CD4-positive, alpha-beta T cell treated with Interleukin-12 subunit alpha and Interleukin-12 subunit beta, for 1 hour (primary cell): ENCODE measurements at places on chromosomes 3 and 15.

DNA sequence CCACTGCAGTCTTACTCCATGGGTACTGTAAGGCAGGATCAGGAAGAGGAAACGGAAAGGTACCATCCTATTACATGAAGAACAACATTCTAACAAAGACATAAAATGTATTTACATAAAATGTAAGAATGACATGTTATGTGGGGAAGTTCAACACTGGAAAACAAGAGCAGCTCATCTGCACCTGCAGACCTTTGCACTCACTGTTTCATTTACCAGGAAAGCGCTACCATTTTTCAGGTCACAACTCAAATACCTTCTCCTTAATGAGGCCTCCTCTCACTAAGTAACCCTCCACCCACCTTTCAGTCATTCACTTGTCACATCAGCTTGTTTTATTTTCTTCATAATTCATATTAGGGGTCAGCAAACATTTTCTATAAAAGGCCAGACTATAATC is 2.6 kb downstream of the TMCC1 start:
- DNase-seq, result no peak

GRCh38 chr15:70035719-70036077 is 62.0 kb downstream of the TLE3 start:
- DNase-seq, result no peak

GRCh38 chr3:99753268-99753975 is 64.2 kb upstream of the CMSS1 start:
- DNase-seq, result peak; percentile 10

- no peak for DNase-seq
Observed at GRCh38 chr15:63633312-63633711, 36.1 kb downstream of the FBXL22 start.

- no peak for DNase-seq
Observed at GRCh38 chr15:82934100-82934880, 18.2 kb downstream of the HOMER2 start.

DNA sequence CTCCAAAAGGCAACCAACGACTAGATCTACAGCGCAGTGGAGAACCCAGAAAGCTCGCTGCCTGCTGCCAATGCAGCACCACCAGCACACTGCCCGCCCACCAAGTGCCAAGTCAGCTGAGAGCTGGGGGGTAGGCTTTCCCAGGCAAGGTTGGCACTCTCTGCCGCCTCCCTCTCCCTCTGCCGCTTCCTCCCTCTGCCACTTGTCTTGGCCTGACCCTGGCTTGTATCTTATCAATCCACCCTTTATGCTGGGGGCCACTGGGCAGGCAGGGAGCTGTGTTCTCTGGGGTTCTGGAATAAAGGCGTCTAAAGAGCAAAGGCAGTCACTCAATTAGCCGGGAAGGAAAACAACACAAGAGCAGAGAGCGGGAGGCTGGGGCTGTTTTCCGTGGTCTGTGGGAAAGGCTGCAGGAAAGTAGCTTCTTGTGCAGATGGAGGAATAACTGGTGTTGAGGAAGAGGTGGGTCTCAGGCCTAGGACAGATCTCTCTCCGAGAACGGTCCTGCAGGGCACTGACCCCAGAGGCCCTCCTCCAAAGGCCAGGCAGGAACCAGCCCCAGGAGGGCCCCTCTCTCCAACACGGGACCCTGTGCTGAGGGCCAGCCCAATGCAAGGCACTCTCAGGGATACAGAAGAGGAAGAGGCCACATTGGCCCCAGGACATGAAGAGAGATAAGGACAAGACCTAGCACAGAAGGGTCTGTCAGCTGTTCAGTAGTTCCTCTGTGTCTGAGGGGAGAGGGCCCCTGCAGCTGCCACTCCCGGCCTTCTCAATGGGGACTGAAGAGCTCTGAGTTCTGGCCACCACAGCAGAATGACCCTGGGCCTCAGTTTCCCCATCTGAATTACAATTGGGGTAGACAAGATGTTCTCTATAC is 30.8 kb downstream of the ACSBG1 start:
- no peak for DNase-seq

- no peak for DNase-seq
Observed at GRCh38 chr15:69660114-69660513, 207.5 kb downstream of the RPLP1 start.

- no peak for DNase-seq
Observed at GRCh38 chr3:113607219-113607596, 74.9 kb downstream of the SIDT1 start.

DNA sequence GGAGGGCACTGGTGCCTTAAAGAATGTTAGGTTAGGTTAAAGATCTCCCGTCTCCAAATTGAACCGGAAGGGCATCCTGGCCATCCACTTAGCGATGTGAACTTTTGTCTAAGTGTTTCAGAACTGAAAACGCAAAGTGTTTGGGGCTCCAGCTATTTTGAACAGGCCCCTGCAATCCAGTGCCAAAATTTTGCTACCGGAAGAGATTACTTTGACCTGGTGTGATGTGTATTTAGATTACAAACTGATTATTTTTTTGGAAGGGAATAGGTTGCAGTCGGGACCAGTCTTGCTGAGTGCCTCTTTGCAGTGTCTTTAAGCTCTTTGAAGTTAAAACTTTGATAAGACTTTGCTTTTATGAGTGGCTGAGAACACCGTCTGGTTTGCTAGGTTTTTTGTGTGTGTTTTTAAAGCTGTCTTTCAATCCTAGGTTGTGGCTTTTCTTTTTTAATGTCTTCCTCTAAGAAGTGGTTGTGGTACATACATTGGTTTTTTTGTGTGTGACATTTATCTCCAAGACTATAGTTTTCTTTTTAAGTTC is 179.6 kb downstream of the OR4M2 start:
- no peak for DNase-seq

GRCh38 chr15:99115300-99116215 is 10.7 kb downstream of the SYNM start:
- DNase-seq, result no peak

DNA sequence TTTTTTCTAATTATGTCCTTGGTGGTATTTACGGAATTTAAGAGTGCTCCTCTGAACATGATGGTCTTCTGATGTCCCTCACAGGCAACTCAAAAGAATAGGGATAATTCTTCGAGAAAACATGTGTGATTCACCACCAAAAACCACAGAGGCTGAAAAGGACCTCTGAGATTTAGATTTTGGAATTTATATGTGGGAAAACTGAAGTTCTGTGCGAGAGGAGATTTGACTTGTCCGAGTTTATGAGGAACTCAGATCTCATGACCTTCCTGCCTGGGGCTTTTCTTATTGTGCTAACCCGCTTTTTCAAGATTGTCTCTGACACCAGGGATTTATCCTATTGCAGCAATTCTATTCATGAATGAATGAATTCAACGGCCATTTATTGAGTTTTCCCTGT is 142.4 kb downstream of the FAM43A start:
- DNase-seq, result no peak

DNA sequence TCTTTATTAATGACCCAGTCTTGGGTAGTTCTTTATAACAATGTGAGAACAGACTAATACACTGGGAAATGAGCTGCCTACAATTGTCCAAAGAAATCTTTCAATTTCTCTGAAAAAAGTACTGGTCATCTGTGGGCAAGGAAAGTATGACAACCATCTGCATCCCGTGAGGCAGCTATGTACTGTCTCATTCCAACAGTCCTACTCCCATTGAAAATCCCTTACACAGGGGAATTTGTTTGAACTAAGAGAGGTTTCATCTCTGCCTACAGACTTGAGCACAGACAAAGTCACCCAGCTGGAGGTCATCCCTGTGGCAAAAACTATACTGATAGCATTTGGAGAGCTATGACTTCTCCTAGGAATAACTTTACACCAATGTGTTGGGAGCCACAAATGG is 27.1 kb downstream of the SHC4 start:
- DNase-seq, result no peak

GRCh38 chr15:40420793-40421192 is 15.2 kb downstream of the IVD start:
- no peak for DNase-seq

GRCh38 chr15:70159713-70160009 is 61.9 kb upstream of the TLE3 start:
- no peak for DNase-seq

- DNase-seq, result no peak
Observed at GRCh38 chr3:61268644-61269043, 17.4 kb upstream of the FHIT start.

DNA sequence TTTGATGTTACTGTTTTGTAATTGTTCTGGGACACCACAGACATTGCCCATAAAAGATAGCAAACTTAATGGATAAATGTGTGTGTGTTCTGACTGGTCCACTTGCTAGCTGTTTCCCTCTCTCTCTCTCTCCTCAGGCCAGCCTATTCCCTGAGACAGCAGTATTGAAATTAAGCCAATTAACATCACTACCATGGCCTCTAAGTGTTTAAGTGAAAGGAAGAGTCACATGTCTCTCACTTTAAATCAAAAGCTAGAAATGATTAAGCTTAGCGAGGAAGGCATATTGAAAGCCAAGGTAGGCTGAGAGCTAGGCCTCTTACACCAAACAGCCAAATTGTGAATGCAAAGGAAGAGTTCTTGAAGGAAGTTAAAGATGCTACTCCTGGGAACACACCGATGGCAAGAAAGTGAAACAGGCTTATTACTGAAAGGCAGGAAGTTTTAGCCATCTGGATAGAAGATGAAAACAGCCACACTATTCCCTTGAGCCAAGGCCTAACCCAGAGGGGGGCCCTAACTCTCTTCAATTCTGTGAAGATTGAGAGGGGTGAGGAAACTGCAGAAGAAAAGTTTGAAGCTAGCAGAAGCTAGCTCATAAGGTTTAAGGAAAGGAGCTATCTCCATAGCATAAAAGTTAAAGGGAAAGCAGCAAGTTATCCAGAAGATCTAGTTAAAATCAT is 295.1 kb downstream of the CHST2 start:
- no peak for DNase-seq

- DNase-seq, result no peak
Observed at GRCh38 chr15:66622591-66623022, 56.8 kb upstream of the LCTL start.
